Stimulated activated CD4-positive, alpha-beta T cell treated with anti-CD3 and anti-CD28 coated beads, Interleukin-1b, Interleukin-23, amount 100 ng/mL, for 48 hours (primary cell): ENCODE measurements at places on chromosomes 11 and 22.

DNA sequence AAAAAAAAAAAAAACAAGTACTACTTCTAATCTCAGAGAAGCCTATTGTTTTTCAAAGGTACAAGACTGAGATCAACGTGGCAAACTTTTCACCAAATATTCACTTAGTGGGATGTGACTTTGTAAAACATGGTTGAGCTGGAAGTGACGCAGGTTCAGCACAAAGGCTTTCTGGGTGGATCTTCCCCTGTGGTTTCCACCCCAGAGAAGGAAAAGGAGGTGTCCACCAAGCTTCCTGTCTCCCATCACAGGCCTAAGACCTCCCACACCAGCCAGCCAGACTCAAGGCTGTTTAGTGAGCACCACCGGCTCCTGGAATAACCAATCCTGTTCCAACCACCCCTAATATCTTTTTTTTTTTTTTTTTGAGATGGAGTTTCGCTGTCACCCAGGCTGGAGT is 5.7 kb downstream of the TMEM184B start:
- peak; percentile 37 for DNase-seq

- DNase-seq = no peak
Measured at GRCh38 chr11:29300420-29300819, 716.4 kb downstream of the KCNA4 start.

- DNase-seq = no peak
Measured at GRCh38 chr11:15153231-15153630, 38.5 kb downstream of the INSC start.

GRCh38 chr11:64388894-64389293 is 29.9 kb downstream of the RPS6KA4 start:
- DNase-seq = no peak

GRCh38 chr22:41925783-41926460 is 684 bp downstream of the TNFRSF13C start:
- DNase-seq = peak; percentile 77

DNA sequence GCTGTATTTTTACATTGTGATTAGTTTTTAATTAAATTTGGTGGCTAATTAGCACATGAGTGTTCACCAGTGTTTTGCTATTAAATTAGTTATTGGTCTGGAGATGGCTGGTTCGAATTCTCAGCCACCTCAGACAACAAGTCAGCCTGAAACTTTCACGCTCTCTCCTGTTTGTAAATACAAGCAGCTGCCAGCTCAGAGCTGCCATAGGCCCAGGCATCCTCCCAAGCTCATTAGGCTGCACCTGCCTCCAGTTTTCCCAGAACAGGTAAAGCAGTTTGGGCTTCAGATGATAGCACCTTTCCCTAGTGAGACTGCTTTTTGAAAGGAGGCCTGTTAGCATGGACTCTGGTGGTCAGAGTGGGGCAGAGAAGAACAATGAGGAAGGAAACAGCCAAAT is 156.8 kb downstream of the NAV2 start:
- DNase-seq = no peak

DNA sequence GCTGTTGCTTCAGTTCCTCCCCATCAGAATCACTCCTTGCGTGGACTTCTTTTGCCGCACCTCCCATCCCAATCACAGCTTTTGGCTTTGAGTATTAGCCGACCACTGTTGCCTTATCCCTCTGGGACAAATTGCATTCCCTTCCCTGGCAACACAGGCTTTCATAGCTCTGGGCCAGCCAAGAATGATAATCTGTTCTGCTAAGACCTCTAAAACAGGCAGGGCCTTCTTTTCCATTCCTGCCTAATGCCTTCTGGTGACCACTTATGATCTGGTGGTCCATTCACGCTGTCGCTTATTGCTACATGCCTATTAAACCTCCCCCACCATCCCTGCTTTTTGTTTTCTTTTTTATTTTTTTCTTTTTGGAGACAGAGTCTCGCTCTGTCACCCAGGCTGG is 9.6 kb downstream of the SEC14L2 start:
- no peak for DNase-seq

GRCh38 chr22:46619830-46620501 is at the start of gene GRAMD4:
Gene GRAMD4 (plus strand): TSS chr22:46620386. CDS start chr22:46626800, 6,414 bp downstream.
- DNase-seq = no peak

DNA sequence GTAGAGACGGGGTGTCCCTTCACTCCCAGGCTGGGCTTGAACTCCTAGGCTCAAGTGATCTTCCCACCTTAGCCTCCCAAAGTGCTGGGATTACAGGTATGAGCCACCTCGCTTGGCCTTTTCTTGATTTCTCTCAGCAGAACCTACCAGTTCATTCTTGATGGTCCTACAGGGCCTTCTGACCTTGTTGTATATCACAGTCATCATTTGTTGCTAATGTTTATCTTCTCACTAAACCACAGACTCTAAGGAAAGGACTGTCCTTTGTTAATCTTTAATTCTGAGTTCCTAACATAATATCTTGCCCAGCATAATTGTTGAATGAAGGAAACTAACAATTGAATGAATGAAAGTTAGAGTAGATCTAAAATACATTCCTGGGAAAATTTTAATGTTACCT is 22.0 kb upstream of the ZC3H12C start:
- no peak for DNase-seq

- DNase-seq = no peak
Measured at GRCh38 chr11:94909371-94909820, 64.0 kb downstream of the CWC15 start.

DNA sequence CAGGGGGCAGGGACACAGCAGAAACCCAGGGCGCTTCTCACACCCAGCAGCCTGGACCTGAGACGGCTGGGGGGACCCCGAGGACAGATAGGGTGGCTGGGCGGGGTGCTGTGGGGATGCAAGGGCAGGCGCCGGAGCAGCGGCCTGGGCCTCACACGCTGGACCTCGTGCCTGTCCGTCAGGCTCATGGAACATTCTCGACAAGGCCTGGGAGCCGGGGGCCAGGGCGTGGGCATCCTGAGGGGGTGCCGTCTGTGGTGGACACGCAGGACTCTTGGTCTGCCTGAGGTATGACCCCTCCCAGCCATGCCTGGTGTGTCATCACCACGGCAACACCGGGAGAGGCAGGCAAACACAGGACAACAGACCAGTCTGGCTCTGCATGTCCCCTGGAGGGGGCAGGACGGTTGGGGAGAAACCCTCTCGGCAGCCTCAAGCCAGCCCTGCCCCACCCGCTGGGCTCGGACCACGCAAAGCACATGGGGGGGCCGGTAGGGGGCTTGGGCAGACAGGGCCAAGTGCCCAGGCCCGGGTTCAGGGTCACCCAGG is 21.4 kb downstream of the MRPL23 start:
- DNase-seq = no peak

GRCh38 chr22:23071230-23072076 is 1.1 kb downstream of the GNAZ start:
- DNase-seq = no peak

DNA sequence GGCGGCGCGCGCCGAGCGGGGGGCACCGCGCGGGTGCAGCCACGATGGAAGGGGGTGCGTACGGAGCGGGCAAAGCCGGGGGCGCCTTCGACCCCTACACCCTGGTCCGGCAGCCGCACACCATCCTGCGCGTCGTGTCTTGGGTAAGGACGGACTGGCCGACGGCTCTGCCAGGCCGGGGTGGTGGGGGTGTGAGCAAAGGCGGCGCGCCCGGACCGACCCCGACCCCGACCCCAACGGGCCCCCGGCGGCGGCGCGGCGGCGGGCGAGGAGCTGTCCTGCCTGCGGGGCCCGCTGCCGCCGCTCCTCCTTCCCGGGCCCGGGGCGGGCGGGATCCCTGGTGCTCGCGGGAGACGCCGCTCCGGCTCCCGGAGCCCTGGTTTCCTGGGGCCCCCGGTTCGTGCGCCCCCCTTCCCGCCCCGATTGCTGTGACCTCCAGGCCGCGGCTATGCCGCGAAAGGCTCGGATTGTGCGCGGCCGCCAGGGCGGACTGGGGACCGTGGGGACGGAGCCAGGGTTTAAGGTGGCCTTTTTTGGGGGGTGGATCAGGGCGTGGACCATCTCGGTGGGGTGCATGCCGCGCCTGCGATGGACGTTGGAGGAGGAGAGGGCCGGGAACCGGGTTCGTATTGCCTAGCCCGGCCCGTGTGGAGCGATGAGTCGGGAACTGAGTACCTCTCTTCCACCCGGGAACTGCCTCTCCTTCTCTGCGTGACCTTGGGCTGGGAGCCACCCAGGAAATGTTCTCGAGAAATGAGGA is at the start of gene SYNGR1:
Gene SYNGR1 (plus strand): TSS at position 25 of the 760 bp plus-strand sequence. CDS start 20 bp downstream, at position 45.
- DNase-seq = no peak

GRCh38 chr11:130070109-130070845 is 583 bp downstream of the APLP2 start:
- DNase-seq = peak; percentile 34

GRCh38 chr11:116335891-116336290 is 436.9 kb downstream of the BUD13 start:
- DNase-seq = no peak

DNA sequence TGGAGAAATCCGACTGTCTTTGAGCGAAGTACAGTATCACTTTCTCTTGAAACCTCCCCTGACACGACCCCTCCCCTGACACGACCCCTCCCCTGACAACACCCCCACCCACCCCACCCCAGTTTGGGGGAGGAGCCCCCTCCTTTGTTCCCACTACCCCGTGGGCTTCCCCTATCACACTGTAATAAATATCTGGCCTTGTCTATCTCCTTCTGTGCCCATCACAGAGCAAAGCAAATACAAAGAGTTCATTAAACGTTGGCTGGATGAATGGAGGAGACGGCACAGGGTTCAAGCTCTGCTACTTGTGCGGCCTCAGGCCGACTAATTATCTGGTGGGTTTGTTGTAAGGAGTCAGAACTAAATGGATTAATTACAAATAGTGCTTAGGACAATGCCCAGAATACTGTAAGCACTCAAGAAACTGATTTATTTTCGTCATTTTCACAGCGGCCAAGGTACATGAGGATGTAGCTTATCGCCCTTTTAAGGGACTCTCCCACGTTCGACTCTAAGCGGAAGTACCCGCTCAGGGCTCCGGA is 628 bp upstream of the GGA1 start:
- no peak for DNase-seq

GRCh38 chr11:62001450-62002191 is 34.2 kb upstream of the FTH1 start:
- no peak for DNase-seq

DNA sequence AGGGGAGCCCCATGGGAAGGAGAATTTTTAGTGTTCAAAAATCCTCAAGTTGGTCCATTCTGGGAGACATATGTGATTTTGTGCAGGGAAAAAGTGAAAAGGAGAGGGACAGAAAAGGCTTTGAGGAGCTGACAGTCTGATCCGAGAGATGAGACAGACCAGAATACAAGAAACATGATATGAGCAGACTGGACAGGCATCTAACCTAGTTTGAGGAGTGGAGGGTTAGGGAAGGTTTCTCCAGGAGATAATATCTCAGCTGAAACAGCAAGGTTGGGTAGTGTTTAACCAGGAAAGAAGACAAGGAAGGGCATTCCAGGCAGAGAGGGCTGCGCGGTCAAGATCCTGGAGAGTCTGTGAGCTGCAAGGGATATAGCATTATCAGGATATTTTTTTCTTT is 101.4 kb upstream of the NCAM1 start:
- no peak for DNase-seq

DNA sequence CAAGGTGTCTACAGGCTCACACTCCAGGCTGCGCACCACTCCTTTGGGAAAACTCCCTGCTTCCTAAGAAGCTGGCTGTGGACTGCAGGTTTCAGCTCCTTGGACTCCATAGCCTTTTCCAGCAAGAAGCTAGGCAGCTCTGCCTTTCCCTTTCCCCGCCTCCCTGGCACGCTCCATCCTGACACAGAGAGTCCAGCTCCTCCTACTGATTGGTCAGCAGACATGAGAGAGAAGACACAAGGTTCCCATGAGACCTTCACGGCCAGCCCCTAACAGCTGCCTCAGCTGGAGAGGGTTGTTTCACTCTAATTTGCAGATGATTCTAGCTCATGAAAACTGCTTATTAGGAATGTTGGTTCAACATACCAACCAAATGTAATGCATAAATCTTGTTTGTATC is 27.6 kb downstream of the TENM4 start:
- DNase-seq = no peak

GRCh38 chr11:61531044-61531443 is 22.5 kb downstream of the LRRC10B start:
- DNase-seq = no peak

GRCh38 chr11:748007-748359 is 719 bp downstream of the TALDO1 start:
- DNase-seq = no peak

GRCh38 chr22:28442264-28442710 is 237.4 kb downstream of the TTC28 start:
- DNase-seq = peak; percentile 83

DNA sequence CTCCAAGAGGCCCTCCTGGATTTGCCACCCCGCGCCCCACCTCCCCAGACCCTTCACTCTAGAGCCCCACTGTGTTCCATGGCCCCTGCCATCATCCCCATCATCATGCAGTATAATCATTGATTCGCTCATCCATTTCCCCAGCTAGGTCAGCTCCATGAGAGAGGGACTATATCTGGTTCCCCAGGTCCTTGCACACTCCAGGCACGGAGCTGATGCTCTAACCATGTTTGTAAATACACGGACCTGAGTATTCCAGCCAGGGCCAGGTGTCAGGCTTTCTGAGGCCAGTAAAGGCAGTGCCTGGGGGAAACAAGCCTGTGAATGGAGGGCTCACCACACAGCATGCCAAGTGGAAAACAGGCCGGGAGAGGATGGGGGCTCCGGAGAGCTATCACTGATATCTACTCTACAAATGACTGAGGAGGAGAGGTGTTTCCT is 27.1 kb upstream of the OAF start:
- DNase-seq = no peak

- no peak for DNase-seq
Measured at GRCh38 chr22:28043266-28043665, 124.2 kb upstream of the PITPNB start.

- DNase-seq = no peak
Measured at GRCh38 chr22:19820880-19821522, 33.7 kb downstream of the GNB1L start.

DNA sequence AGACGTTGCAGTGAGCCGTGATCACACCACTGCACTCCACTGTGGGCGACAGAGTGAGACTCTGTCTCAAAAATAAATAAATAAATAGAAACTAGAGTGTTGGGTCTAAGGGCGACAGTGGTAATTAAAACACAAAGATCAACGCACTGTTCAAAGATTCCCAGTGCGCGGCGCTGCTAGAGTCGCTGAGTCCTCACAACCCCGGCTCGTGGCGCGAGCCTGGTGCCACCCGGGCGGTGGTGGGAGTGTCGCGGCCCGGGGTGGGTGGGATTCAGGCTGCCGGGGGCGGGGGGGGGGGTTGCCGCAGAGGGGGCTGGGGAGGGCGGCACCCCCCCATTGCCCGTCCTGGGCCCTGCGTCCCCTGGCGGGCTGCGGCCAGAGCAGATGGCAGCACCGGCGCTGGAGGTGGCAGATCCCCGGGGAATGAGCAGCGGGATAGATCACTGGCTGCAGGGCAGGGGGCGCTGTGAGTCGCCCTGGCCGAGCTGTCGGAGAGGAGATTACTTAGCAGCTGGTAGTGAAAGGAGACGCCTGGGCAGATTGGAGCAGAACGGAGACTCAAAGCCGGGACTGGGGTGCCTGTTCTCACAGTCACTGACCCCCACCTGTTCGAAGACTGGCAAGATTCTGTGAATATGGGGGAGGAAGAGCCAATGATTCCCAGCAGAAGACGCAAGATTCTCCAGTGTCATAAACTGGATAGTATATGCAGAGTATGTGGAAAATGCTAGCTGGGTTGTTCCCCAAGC is 30.2 kb upstream of the APOBEC3A start:
- peak; percentile 62 for DNase-seq

GRCh38 chr22:25057013-25057881 is 104.7 kb downstream of the KIAA1671 start:
- peak; percentile 81 for DNase-seq

- DNase-seq = no peak
Measured at GRCh38 chr11:4695442-4695841, 2.2 kb downstream of the OR51E2 start.
